ENCODE measurements at places on chromosomes 3 and 15.

GRCh38 chr3:149455366-149455765 is 19.1 kb upstream of the TM4SF4 start:
- no peak for DNase-seq

DNA sequence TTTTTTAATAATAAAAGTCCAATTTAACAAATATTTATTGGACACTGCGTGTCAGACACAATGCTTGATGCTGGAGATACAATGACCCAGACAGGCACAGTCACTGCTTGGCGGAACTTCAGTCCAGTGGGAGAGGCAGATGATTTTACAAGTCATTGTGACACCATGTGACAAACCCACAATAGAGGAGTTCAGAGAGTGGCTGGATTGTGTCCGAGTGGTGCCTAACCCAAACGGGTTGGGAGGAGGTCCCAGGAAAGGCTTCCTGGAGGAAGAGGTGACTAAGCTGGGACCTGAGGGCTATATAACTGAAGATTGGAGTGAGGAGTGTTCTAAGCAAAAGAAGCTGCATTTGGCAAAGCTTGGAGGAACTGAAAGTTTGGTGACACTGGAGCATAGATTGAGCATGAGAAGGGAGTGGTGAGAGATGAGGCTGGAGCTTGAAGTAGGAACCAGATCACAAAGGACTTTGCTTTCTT is 41.4 kb downstream of the CRTC3 start:
- peak; percentile 56 for DNase-seq

DNA sequence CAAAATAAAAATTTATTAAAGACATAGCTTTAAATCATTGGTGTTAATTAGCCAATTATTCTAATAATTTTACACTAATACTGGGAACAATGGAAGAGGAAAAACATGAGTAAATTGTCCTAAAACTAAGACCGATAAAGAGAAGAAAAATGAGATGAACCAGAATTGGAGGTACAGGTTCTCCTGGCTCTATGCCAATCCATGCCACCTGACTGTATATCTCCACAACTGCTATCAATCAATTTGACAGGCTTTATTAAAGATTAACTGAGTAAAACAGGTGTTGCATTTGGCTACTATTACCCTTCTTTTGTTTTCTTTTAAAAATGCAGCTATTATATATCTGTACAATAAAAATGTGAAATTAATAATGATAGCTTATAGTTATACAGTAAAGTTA is 850.0 kb downstream of the CADM2 start:
- DNase-seq, result no peak

GRCh38 chr15:35777061-35777460 is 231.1 kb upstream of the DPH6 start:
- DNase-seq, result no peak

DNA sequence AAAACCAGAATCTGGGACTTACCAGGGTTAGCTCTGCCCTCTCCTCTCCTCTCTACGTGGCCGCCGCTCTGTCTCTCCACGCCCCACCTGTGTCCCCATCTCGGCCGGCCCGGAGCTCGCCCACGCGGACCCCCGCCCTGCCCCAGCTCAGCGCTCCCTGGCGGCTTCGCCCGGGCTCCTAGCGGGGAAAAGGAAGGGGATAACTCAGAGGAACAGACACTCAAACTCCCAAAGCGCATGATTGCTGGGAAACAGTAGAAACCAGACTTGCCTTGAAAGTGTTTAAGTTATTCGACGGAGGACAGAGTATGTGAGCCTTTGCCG is 5.4 kb downstream of the ISL2 start:
- no peak for DNase-seq

DNA sequence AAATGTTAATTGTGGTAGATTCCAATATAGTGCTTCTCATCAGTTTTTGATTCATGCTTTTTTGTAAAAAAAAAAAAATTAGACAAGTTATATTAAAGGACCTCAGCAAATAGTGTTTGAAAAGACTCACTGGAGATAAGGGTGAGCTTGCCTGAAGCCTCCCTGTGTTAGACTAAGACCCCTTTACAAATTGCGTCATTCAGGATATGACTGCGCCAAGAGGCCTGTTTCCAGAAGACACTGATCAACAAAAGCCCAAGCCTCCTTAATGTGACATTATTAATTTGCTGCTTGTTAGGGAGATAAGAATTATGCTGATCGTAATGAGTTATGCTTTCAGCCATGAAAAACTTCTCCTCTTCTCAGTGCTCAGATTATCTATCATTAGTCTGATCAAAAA is 13.0 kb upstream of the DNAJC13 start:
- DNase-seq, result no peak

DNA sequence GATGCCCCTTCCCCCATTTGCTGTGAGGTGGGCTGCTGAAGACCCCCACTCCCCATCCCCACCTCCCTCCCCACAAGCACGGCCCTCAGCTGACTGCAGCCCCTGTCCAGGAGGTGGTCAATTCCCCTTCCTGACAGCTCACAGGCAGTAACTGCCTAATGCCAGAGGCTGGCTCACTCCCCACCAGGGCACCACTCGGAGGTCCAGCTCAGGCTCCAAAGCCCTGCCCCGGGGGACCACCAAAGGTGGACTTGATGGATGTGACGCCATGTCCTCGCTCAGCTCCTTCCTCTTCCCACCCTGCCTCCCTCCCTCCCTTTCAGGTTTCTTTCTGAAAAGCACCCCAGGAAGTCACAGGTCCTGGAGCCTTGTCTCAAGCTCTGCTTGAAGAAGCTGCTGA is 82.8 kb downstream of the MEGF11 start:
- DNase-seq, result no peak

- peak; percentile 78 for DNase-seq
Observed at GRCh38 chr15:96053031-96053780, 277.3 kb upstream of the NR2F2 start.

DNA sequence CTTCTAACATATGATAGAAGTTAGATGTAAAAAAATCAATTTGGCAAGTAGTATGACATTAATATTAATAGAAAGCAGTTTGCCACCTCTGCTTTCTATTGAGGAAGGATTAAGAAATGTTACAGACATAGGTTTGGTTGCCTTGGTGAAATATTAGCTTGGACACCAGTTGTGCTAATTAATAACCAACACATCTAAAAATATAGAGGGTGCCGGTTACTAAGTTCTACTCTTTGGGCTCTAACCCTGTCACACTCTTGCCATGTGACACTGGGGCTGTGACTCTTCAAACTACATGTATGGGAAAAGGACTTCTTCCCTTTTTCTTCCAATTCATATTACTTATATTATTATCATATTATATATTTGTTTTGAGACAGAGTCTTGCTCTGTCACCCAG is 64.4 kb downstream of the TRIM71 start:
- no peak for DNase-seq

DNA sequence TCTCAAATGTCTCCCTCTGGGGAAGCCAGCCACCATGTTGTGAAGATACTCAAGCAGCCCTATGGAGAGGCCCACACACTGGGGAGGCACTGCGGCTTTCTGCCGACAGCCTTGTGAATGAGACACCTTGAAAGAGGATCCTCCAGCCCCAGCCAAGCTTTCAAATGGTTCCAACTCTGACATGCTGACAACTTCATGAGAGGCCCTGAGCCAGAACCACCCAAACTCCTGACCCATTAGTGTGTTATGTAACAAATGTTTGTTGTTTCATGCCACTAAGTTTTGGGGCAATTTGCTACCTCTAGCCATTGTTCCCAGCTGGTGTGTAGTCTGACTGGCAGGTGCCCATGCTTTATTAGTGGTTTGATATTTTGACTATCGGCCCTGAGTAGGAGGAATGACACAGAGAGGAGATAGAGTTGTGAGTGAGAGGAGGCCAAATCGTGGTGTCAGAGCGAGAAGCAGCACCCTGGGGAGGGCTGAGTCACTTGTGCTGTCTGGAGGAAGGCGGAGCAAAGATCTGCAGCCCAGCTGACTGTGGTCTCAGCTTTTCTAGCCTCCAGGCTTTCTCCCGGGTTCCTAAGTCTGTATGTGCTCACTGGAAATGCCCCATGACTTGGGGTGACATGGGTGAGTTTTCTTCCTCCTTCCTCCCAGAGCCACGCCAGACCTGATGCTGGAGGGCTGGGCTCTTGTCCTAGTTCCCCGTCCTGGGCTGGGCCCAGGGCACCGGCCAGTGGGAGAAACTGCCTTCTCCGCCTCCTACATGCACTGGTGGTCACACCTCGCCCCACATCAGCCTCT is 56.7 kb upstream of the BLM start:
- DNase-seq, result peak; percentile 84

DNA sequence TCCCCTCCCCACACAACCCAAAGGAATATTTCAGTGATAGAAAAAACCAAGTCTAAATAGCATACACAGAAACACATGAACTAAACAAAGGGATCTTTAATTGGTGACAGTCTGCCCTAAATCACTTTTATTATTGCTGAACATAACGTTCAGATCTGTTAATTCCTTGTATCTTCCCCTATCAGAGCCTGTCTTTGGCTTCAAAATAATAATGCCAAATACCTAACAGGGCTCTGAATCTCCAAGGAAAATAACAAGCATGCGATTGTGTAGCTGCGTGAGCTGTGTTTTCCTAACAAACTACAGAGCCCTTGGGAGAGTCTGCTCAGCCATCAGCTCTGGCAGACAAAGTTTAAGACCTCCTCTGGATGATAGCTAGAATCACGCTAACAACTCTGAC is 1010.1 kb downstream of the ROBO1 start:
- no peak for DNase-seq

- no peak for DNase-seq
Observed at GRCh38 chr3:32136703-32137102, 30.3 kb downstream of the GPD1L start.

All from Right ventricle myocardium superior (tissue), 1 donor.